Neural progenitor cell (in vitro differentiated cells): ENCODE measurements at places on chromosomes 5 and 9.
A peak's percentile ranks its signal among the peaks of the same experiment; 100 is the strongest.

- no peak for DNase-seq
Measured at GRCh38 chr5:149617760-149618306, 36.5 kb downstream of the ARHGEF37 start.

GRCh38 chr9:36985769-36986467 is 48.1 kb downstream of the PAX5 start:
- peak; percentile 85 for DNase-seq

DNA sequence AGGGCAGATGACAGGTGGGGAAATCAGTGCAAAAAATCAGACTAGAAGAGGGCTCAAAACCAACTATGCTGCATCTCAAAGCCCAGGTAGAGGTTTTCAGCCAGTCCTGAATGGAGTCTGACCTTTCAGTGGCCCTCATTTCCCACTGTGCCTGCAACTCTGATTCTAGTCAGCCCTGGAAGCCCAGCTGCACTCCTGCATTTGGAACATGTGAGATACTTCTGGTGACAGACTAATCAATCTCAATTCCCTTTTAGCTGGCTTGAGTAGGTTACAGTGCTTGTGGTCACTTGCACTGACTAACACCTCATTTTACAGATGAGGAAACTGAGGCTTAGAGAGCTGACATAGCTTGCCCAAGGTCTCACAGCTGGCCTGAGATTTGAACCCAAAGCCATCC is 7.9 kb upstream of the ACSL6 start:
- no peak for DNase-seq

DNA sequence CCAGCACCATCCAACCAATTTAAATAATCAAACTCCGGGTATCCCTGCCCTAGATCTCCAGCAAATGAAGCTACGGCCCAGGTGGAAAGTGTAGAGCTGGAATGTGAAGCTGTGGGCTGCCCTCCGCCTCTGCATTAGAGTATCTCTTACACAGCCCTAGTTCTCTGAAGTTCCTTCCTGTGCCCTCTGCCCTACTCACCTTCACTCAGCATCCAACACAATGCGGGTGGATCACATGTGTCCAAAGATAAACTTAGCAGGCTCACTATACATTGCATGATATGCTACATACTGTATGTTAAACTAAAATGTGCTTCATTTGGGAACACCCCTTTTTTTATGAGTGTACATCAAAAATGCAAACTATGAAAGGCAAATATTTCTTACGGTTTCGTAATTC is 70.0 kb upstream of the RAD23B start:
- DNase-seq = no peak

- DNase-seq = peak; percentile 56
Measured at GRCh38 chr5:8864053-8864452, 681.8 kb downstream of the SEMA5A start.

DNA sequence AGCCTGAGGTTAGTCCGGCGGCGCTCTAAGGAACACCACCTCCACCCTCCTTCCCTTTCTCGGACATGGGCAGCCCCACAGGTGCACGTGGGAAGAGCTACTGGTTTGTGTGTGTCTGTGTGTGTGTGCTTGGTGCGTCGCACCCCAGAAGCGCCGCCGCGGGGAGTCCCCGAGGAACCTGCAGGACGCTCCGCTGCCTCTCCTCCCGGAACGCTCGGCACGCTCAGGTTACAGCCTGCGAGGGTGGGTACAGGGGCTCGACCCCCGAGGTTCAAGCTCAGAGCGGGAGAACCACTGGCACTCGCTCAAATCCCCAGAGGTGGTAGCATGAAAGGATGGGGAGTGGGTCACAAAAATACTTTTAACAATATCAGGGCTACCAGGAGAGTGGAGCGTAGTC is 2.0 kb downstream of the ASTN2 start:
- DNase-seq = peak; percentile 44

GRCh38 chr5:130032807-130033206 is 128.5 kb downstream of the CHSY3 start:
- DNase-seq = no peak

DNA sequence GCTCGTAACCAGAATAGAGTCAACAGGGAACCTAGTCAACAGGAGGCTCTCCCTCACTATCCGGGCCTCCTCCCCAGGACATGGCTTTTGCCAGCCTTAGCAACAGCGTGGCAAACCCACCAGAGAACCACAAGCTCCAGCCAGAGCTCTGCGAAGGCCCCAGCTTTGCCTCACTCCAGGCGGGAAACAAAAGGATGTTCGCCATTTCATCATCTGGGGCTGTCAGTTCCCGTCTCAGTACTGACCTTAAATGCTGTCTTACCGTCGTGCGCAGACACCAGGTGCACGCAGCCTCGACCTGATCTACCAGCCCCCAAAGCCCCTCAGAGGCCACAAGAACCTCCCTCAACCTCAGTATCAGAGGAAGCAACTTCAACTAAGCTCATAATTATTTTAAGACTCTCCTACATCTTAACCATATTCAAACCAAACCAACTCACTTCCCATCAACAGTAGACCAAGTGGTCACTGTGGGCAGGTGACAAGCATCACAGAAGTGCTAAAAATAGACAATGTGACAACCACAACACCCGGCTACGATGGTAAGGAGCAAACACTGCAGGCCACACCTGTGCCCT is 71.4 kb downstream of the SEMA4D start:
- no peak for DNase-seq

- DNase-seq = no peak
Measured at GRCh38 chr9:74357577-74357976, 139.6 kb upstream of the RORB start.

DNA sequence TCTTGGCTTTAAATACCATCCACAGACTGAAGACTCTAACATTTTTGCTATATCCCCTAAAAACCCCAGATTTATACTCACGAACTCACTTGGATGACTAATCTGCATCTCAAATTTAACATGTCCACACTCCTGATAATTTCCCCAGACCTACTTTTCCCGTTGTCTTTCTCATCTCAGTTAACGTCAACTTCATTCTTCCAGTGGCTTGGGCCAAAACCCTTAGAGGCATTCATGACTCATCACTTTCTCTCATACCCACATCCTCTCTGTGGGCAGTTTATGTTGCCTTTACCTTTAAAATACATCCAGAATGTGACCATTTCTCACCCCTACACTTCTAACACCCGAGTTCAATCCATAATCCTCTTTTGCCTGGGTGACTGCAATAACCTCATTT is 96.7 kb downstream of the EDIL3 start:
- DNase-seq = no peak

DNA sequence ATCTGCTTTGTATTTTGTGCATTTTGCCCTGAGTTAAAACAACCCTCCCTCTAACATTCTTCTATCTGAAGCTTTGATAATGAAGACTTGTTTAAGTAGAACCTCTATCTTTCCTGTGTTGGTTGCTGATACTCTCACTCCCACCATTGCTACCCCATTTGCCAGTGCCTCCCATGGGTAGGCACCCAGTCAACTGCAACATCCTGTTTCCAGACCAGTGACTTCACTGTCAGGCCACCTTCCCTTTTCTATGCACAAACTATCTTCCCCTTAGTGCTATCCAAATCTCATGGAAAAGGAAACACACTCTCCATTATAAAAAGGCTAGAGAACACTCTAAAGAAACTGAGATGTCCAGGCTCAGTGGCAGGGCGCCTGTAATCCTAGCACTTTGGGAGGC is 5.6 kb upstream of the IARS1 start:
- no peak for DNase-seq

- DNase-seq = no peak
Measured at GRCh38 chr9:89342213-89342612, 23.9 kb downstream of the SECISBP2 start.

GRCh38 chr9:100150214-100150613 is 51.2 kb downstream of the INVS start:
- no peak for DNase-seq

DNA sequence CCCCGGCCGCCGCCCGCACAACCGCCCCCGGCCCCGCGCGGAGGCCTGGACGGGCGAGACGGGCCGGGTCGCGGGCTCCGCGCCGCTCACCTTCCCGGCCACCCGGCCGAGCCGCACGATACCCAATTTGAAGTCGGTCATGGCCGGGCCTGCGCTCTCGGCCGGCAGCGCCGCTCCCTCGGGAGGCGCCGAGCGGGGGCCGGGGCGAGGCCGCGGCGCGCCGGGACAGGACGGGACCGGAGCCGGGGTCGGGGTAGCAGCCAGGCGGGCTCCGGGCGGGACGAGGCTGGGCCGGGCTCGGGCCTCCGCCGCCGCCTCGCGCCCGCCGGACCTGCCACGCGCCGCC is 216 bp downstream of the ZMYND19 start:
- no peak for DNase-seq

DNA sequence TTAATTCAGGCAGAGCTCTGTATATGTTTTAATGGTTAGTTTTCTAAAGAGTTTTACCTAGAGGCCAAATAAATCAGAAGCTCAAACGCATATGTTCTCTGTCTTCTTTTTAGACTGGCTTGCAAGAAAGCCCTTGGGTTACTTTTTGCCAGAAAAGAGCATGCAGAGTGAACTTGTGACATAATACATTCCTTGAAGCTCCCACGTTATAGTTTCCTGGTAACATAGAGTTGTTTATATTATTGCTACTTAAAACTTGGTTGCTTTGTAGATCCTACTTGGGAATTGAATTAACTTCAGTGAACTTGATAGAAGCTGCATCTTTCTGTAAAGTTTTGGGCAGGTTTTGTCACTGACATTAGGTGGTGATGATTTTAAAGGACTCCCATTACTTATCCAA is 102.9 kb downstream of the C9orf152 start:
- no peak for DNase-seq

GRCh38 chr5:154355129-154355611 is 90.6 kb upstream of the SAP30L start:
- peak; percentile 31 for DNase-seq

DNA sequence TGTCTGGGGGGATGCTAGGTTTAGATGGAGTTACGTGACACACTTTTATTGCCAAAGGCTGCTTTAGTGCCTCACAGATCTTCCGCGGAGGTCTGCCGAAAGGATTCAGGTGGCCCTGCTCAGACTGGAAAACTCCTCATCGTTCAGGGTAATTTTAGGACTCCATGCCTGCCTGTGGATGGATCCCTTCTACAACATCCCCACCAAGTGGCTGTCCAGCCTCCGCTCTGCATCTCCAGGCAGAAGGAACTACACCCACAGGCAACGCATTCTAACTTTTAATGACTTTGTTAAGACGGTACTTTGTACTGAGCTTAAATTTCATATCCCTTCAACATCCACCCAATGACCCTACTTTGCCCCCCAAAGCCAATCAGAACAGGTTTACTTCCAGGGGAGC is 29.4 kb downstream of the ATPSCKMT start:
- peak; percentile 38 for DNase-seq

- DNase-seq = no peak
Measured at GRCh38 chr9:130207241-130207992, 35.2 kb downstream of the NCS1 start.

DNA sequence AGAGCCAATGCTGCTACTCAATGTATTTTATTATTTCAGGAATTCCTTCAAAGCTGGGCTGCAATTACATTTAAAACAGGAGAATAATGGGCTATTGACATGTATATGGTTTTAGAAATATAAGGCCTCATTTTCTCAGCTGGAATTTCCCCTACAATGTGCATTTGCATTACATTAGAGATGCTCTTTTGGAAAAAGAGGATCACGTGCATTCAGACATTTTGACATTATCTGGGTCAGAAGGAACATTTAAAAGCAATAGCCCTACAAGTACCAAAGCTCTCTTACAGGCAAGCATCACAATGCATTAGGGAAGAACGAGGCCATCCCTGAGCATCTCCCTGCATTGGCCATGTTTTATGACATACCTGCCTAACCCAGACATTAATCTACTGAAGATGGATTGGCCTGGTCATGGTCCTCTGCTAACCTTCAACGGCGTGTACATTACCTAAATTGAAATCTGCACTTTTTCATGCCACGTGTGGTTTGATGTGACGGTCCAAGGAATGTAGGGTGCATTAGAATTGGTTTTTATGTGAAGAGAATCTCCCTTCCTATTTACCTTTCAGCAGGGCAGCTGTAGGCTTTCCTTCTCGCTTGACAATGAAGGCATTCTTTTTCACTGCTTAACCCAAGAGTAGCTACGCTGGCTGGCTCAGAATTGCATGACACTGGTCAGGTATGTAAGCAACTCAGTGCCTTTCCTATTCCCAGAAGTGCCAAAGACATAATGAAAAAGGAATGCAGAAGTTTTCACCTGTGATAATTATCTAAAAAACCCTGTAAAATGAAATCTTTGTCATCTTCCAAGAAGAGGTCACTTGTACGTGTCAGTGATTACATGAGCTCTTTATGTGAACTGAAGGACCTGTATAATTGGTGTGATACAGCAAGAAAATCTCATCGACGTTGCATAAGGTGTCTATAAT is 212.3 kb upstream of the MPDZ start:
- DNase-seq = peak; percentile 40

DNA sequence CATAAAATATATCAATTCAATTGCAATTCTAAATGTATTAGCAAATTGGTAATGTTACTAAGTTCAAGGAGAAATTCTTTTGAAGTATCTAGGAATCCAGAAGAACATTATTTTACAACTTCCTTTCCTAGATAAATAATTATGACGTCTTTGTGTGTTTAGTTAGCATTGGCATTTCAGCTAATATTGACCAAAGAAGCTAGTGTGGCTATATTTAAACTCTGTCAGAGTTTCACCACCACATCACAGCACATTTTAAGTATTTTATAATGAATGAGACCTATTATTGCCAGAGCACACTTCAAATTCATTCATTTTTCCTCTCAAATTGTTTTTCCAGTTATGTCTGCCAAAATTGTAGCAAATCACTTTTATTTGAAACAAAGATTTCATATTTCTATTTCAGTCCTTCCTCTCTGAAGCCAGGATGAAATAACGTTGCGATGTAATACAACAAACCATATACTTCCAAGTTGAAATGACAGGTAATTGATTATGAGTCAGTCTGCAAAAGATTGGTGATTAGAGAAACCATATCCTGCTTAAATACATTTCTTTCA is 18.9 kb downstream of the PLK2 start:
- DNase-seq = no peak

DNA sequence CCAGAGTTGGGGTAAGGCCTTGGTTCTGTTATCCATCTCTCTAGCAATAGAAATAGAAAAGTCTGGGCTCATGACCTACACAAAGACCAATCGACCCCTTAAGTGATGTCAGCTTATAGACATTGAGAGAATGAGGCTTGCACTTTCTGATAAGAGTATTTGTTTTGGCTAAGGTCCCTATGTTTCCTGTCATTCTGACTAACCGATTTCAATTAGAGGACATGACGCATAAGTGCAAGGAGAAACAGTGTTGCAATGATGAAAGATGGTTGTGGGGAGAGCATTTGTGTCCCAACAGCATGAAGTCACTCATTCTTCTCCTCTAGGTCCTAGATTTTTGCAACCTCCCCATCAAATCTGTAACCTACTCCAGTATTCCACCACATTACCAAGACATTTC is 255.1 kb downstream of the MAT2B start:
- DNase-seq = no peak

GRCh38 chr9:100578610-100579009 is 731 bp downstream of the CAVIN4 start:
- DNase-seq = no peak

DNA sequence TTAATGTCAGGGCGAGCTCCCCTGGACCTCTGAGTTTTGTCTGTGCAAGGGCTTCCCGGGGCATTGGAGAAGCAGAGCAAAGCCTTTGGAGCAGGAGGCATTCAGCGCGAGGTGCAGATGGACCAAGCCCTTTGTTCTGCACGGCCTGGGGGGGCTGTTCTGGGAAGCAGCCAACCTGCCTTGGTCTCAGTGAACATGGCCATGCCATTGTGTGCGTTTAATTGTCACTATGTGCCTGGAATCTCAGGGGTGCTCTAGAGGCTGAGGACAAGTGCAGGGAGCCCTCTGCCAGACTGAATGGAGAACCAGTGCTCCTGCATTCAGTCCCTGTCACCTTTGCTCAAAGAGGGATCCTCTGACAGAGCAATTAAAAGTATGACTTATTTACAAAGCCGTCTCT is 329.4 kb downstream of the IRX1 start:
- DNase-seq = no peak

GRCh38 chr5:168184103-168184502 is 107.3 kb upstream of the WWC1 start:
- no peak for DNase-seq
